ENCODE measurements at places on chromosomes 11 and 22. TPM values are rescaled to one million over a fixed set of nuclear protein-coding genes. Genes with fewer than 3 reads are reported as not detected.

Gene KCNJ1
- not detected for total RNA-seq

Gene OR52E4
- total RNA-seq: not detected

Gene B3GAT1
- not detected for total RNA-seq

Gene ZC3H12C
- 6.6 TPM for total RNA-seq

Gene CCDC73
- not detected for total RNA-seq

Gene MS4A15
- not detected for total RNA-seq

Gene SHISAL1
- 3.4 TPM for total RNA-seq

Gene CASP5
- total RNA-seq: not detected

Gene UCP3
- total RNA-seq: 1.3 TPM

Gene MMP10
- total RNA-seq: 0.82 TPM

Gene ADM2
- 0.51 TPM for total RNA-seq

Gene MS4A12
- not detected for total RNA-seq

Gene CCDC89
- total RNA-seq: not detected

Data from A549 treated with Mapracorat at 1 μM for 4 hours (cell line).